ENCODE measurements at places on chromosomes 1 and 21.

GRCh38 chr1:59089036-59089798 lies 207.7 kb upstream of the FGGY start:
- DNase-seq = no peak

- DNase-seq = no peak
Measured at GRCh38 chr1:76870037-76870436, 2.8 kb downstream of the ST6GALNAC5 start.

DNA sequence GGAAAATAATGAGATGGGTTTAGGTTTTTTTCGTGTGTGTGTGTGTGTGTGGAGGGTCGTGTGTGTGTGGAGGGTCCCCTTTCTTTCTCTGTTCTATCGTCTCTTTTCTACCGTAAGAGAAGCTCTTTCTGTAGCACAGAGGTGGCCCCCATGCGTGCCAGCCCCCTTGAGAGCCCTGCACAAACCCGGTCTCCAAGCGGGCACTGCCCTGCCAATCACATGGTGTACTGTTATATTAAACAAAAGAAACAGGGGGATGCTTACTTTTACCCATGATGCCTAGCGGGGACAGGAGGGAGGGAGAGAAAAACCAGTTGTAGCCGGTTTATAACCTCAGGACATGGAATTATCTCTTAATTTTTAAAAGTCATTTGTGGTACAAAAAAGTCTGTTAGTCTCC lies 41.0 kb downstream of the GATAD2B start:
- DNase-seq = no peak

DNA sequence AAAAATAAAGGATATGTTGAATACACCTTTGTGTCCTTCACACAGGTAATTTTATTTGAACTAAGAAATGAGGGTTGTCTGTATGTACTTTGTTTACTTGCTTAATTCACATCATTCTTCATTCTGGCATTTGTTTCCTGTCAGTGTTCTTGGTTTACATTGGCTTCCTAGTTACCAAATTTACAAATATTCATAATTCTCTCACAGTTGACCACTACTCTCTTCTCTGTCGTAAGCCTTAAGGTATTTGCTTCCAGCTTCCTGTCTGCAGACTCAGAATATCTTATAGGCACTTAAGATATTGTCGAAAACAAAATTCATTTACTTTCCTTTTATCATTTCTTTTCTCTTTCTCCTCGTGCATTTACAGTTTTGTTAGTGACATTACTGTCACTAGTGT lies 15.9 kb downstream of the RNPC3 start:
- no peak for DNase-seq

- no peak for DNase-seq
Measured at GRCh38 chr21:23014021-23014420, 2015.8 kb downstream of the NCAM2 start.

- DNase-seq = no peak
Measured at GRCh38 chr1:31793586-31794285, 22.1 kb downstream of the SPOCD1 start.

DNA sequence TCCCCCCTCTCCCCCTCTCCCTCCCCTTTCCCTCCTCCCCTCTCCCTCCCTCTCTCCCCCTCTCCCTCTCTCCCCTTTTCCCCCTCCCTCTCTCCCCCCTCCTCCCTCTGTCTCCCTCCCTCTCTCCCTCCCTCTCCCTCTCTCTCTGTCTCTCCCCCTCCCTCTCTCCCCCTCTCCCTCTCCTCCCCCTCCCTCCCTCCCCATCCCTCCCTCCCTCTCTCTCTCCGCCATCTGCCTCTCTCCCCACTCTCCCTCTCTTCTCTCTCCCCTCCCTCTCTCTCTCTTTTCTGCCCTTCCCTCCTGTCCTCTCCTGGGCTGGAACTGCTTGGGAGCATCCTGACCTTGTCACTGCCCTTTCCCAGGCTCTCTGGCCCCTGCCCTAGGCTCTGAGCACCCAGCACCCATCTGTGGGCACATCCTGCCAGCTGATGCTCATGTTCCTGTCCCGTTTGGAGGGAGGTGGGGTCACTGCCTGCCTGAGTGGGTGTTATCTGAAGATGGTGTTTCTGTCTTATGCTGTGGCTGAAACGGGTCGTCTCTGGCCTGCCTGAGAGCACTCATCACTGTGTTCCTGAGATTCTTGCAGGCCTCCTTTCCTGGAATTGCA lies 10.8 kb downstream of the FTCD start:
- no peak for DNase-seq

DNA sequence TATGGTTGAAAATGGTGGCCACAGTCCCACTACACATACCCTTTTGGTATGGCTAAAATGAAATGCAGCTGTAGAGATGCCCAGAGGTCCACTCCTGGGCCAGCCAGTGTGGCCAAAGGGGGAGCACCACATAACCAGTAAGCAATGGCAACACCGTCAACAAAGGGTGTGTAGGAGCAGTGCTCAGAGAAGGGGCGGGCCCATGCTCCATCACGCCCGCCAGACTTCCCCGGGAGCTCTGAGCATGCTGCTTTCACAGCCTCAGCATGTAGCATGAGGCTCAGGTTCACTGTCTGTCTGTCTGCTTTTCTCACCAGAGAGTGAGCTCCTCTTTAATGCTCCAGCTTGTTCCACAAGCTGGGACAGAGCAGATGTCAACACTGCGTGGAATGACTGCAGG lies 537.6 kb downstream of the MATN1 start:
- no peak for DNase-seq

DNA sequence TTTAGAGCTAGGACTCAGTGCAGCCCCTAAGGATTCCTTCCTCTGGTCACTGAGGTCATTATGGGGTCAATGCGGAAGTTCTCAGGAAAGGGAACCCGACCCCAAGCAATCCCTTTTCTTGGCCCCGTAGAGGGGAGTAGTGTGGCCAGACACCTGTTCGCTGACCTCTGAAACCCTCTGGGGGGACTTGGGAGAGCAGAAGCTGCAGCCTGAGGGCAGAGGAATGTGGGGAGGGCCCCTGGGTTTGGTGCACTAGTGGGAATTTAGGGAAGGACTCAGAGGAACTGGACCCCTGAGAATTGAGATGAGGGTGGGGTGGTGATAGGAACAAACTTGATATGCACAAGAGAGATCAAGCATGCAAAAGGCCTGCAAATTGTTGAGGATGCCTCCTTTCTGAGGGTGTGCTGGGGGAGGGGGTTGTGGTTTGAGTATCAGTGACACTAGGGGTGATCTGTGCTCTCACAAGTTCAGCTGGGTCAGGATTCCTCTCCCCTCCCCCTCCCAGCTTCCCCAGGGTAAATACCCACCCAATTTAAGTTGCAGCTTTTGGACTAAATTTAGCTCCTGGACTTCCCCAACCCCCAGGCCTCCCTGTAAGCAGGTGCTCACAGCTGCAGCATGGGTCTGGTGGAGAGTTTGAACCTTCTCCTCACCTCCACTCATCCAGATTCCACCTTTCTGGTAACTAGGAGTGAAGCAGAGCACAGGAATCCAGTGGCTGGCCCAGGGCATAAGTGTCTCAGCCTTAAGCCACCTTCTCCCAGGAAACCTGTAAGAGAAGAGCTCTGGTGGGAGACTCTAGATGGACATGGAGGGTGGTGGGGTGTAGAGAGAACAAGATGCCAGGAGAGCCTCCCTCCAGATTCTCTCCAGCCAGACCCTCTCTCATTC lies 13.5 kb downstream of the ADAMTSL4 start:
- DNase-seq = no peak

DNA sequence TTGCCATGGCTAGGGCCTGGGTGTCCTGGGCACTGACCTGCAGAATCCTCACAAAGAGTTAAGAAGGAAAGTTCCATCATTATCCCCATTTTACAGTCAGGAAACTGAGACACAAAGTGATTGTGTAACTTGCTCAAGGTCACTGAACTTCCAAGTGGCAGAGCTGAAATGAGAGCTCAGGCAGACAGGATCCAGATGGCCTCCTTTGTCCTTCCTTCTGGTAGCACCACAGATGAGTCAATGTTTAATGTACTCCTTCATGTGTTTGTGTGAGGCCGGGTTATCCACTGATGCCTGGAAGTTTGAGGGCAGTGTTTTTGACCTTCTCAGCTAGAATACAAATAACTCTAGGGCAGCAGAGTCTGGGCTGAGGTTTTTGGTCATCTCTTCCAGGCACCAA lies 207.0 kb downstream of the TNR start:
- no peak for DNase-seq

DNA sequence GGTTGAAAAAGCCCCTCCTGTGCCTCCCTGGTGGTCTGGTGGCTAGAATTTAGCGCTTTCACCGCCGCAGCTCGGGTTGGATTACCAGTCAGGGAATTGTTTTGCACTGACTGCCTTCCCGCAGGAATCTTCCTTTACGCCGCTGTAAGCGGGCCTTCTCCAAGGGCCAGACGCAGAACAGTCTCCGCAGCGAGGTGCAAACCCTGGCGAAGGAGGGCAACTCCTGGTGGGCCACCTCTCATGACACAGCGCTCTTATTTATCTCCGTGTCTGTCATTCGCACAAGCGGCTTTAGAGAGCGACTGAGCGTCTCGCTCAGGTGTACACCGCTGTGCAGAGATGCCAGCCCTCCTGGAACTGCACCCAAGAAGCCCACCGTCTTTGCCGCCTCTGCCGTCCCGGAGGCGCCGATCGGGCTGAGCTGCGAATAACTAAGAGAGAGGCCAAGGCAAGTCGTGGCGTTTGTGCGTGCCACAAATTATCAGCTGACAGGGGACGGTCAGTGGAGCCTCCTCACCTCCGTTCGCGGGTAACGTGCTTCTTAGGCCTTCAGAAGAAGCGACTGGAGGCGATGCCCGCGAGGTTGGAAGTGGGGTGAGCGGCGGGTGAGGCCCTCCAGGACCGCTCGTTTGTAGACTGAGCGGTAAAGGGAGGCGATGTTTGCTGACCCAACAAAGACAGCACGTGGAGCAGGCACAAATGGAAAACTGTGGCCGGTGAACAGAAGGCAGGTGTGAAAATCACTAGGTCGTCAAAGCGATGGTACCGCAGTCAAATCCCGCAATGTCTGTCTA lies 93.5 kb downstream of the PRKAB2 start:
- no peak for DNase-seq

- DNase-seq = no peak
Measured at GRCh38 chr1:157302724-157303123, 164.5 kb upstream of the ETV3 start.

DNA sequence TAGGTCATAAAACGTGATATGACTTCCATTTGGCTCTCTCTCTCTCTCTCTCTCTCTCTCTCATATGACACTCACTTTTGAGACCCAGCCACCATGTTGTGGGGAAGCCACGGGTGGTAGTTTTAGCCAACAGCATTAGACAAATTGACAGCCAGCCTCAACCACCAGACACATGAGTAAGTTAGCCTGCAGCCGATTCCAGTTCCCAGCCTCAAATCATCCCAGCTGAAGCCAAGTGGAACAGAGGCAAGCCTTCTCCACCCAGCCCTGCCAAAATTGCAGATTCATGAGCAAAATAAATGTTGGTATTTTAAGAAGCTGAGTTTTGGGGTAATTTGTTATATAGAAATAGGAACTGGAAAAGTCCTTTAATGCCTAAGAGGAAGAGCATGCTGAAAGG lies 98.0 kb upstream of the DNAH14 start:
- no peak for DNase-seq

DNA sequence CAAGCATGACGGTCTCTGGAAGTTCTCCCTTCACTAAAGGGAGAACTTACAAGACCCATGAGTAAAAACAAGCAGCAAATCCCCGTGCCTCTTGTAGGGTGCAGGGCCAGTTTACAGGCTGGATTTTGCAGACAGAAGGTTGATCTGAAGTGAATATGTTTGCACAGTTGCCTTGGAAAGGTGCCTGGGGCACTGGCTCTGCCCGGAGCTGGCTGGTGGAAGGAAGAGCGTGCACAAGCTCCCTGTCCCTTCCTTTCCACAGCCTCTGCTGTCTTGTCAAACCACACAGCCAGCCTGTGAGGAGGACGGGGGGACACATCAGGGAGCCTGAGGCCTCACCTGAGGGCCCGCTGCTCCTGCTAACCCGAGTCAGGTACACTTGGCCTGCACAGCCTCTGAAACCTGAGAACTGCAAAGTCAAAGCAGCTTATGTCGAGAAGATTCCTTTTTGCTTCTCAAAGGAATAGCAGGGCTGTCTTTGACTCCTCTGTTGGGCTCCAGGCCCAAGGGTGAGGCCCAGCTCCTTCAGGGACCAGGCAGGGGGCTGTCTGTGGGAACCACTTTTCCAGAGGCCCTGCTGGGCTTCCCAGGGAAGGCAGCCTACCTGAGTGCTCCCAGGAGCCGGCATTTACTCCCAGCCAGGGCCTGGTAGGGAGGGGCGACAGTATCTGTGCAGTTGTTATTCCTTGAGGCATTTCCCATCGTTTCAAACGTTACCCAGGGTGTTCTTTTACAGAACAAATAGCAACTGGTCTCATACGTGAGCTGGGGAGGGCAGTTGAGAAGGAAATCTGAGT lies 251.5 kb downstream of the SIPA1L2 start:
- DNase-seq = no peak

DNA sequence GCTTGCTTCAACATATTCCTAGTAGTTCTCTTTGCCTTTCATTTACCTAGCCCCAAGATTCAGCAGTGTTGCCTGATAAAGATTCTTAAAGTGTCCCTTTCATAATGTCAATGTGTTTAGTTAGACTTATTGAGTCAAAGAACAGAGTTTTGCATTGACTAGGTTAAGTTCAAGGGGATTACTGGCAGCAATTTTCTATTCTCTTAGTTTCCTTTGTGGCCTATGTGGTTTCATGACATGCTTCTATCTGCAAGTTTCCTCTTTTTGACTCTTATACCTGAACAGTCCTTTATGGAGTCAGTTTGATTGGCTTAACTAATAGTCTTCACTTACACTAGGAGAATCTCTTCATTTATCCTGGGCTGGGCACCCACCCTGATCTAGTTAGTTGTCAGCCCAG lies 151.3 kb downstream of the ADGRL4 start:
- DNase-seq = no peak

- DNase-seq = no peak
Measured at GRCh38 chr1:87336623-87337067, 8.0 kb downstream of the LMO4 start.

DNA sequence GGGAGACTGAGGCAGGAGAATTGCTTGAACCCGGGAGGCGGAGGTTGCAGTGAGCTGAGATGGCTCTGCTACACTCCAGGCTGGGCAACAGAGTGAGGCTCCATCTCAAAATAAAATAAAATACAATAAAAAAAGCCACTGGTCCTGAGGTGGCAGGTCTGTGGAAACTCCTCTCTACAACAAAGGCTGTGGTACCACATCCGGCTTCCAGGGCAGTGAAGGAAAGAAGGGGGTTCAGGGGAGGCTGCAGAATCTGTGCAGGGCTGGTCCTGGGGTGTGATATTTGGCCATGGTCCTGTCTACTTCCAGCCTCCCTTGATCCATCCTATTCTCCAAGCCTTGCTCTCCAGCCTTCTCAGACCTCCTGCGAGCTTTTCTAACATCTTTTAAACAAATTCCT lies 731 bp upstream of the ZNF683 start:
- no peak for DNase-seq

- no peak for DNase-seq
Measured at GRCh38 chr1:198056255-198056654, 100.5 kb upstream of the NEK7 start.

GRCh38 chr1:3369446-3370076 lies 84.9 kb upstream of the ARHGEF16 start:
- peak; percentile 12 for DNase-seq

DNA sequence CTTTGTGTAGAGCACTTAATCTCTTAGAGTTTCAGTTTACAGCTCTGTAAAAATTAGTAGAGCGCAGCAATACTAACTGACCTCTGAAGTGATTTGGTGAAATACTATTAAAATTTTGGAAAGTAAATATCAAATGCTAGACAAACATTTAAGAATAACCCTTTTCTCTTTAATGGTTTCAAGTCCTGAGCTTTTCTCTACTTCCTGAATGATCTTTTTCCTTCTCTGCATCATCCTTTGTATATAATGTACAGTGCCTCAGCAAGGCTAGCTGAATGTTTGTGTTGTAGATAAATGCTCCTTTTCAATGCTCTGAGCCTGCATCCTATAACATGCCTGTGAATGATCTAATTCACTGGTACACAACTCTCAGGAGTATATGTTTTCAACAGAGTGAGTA lies 272.9 kb downstream of the ADGRL2 start:
- no peak for DNase-seq

All from epithelial cell of prostate (primary cell).